Activated CD8-positive, alpha-beta T cell treated with anti-CD3 and anti-CD28 coated beads, Interleukin-2, amount 10 ng/mL, durations not matched to agents 7 days and 5 days (primary cell): ENCODE measurements at places on chromosomes 6 and 20. TPM values are rescaled to one million over a fixed set of nuclear protein-coding genes. Genes with fewer than 3 reads are reported as not detected.

- no peaks in the 10 kb centered on the region for H3K36me3 ChIP-seq
- H3K4me3 ChIP-seq = no peak overlapping the region
- H3K4me1 ChIP-seq = no peaks in the 10 kb centered on the region
- DNase-seq = no peak
- H3K27me3 ChIP-seq = no peaks in the 10 kb centered on the region
Measured at GRCh38 chr6:21270636-21271201, 322.8 kb upstream of the SOX4 start.

GRCh38 chr20:34675993-34676641, 775 bp downstream of the PIGU start:
- no peaks in the 10 kb centered on the region for H3K27me3 ChIP-seq
- H3K4me1 ChIP-seq = peaks cover 25% of the 10 kb centered on the region
- peaks cover 2% of the 10 kb centered on the region for H3K36me3 ChIP-seq
- no peak for DNase-seq

DNA sequence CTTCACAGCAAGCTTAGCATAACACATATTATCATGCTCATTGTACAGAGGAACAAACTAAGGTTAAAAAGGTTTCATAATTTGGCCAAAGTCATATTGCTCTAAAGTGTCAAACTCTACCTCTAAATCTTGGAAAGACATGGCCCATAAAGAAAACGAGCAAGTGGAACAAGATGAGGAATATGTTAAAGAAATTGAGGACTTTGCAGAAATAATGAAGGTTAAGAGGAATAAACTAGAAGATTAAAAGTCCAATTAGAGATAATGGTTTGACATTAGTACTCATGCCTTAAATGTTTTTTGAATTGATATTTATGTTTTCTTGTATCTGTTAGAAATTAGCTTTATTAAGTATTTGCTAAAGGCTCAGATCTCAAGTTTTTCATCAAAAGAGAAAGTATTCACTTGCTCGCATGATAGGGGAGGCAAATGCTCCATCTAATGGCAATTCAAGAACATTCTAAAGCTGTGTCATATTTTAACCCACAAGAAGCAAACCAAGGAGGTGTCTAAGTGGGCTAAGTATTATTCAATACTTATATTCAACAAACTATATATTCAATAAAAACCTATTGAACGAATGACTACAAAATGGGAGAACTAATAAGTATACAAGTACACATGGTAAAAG, 192.9 kb upstream of the SPTLC3 start:
- H3K27ac ChIP-seq = no peak overlapping the region
- no peak overlapping the region for H3K4me3 ChIP-seq
- H3K27me3 ChIP-seq = no peaks in the 10 kb centered on the region
- no peaks in the 10 kb centered on the region for H3K4me1 ChIP-seq
- no peaks in the 10 kb centered on the region for H3K36me3 ChIP-seq

DNA sequence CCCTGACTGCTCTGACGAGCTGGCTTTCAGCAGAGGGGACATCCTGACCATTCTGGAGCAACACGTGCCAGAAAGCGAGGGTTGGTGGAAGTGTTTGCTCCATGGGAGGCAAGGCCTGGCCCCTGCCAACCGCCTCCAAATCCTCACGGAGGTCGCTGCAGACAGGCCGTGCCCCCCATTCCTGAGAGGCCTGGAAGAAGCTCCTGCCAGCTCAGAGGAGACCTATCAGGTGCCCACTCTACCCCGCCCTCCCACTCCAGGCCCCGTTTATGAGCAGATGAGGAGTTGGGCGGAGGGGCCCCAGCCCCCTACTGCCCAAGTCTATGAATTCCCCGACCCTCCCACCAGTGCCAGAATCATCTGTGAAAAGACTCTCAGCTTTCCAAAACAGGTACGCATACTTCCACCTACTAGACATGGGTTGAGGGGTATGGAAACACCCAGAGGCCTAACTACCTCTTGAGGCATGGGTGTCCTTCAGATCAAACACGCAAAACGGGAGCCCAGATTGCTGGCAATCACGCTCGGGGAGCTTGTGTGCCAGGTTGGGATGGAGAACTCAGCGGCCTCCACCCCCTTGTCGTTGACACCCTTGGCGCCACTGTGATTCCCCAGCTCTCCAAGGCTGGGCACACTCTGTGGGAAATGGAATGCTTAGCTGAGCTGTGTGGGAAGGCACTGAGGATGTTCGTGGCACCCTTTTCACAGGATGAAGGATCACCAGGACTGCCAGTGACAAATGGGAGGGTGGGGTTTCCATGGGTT, 25.3 kb downstream of the CASS4 start:
- no peaks in the 10 kb centered on the region for H3K27me3 ChIP-seq
- no peak for DNase-seq
- H3K27ac ChIP-seq = no peak overlapping the region
- H3K36me3 ChIP-seq = peaks cover 59% of the 10 kb centered on the region
- H3K4me1 ChIP-seq = peaks cover 58% of the 10 kb centered on the region

- peaks cover 4% of the 10 kb centered on the region for H3K36me3 ChIP-seq
- H3K4me3 ChIP-seq = no peak overlapping the region
- peaks cover 24% of the 10 kb centered on the region for H3K4me1 ChIP-seq
- DNase-seq = peak; percentile 36
- no peak overlapping the region for H3K27ac ChIP-seq
- peaks cover 21% of the 10 kb centered on the region for H3K27me3 ChIP-seq
Measured at GRCh38 chr20:1423625-1424106, 30.8 kb upstream of the FKBP1A start.

DNA sequence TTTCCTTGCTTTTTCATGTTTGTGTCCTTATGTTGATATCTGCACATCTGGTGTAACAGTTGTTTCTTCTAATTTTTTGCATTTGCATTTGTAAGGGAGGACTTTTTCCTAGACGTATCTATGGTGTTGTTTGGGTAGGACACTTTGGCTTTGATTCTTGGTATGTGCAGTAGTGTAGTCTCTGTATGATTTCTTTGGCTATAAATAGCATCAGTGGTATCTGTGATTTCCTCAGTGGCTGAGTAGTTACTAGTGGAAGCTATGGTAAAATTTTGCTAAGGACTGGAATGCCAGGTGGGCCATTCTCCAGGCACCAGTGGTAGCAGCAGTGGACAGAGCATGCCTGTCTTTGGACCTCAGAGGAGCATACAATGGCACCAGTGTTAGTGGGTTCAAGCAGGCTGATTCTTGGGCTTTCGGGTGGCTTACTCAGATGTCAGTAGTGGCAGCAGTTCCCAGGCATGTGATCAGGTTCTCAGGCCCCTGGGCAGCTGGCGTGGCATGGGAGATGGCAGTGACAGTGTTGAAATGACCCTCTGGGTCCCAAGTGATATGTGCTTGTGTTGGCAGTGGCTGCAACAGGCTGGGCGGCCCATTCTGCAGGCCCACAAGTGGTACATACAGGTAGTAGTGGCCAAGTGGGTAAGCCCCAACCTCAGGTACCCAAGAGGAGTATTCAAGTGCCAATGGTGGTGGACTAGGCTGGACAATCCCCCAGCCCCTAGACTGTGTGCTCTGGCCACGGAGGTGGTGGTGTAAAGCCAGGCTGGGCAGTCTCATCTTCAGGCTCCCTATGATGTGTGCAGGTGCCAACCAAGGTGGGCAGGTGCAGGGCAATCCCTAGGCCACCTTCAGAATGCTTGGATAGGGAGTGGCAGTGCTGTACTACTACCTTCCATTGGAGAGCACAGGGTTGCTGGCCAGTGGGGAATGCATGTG, 54.5 kb downstream of the PLCG1 start:
- no peak overlapping the region for H3K4me3 ChIP-seq
- no peaks in the 10 kb centered on the region for H3K27me3 ChIP-seq
- H3K4me1 ChIP-seq = peaks cover 13% of the 10 kb centered on the region
- DNase-seq = no peak
- peaks cover 33% of the 10 kb centered on the region for H3K36me3 ChIP-seq
- H3K27ac ChIP-seq = no peak overlapping the region

DNA sequence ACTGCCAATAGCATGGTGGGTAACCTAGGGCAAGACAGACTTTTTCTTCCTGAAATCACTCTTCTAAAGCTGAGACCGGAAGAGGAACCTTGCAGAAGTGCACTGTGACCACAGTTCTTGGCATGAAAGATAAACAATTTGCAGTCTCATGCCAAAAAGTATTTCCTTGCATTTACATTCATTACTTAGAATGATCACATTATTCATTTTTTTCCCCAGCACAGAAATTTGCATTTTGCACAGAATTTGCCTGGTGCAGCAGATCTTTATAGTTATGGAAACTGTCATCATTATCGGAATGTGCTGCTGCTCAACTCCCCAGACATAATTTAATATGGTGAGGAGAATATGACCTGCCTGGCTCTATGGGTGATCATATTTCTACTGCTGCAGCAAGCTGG, 42.2 kb upstream of the EDN3 start:
- peaks cover 65% of the 10 kb centered on the region for H3K4me1 ChIP-seq
- H3K27ac ChIP-seq = peak overlapping the region; percentile 78

GRCh38 chr6:55304747-55305146, 22.5 kb upstream of the GFRAL start:
- H3K4me1 ChIP-seq = no peaks in the 10 kb centered on the region
- no peaks in the 10 kb centered on the region for H3K36me3 ChIP-seq
- DNase-seq = no peak
- no peak overlapping the region for H3K4me3 ChIP-seq

Gene SCUBE3
- total RNA-seq = 0.03 TPM

Gene LAMA4
- not detected for total RNA-seq

DNA sequence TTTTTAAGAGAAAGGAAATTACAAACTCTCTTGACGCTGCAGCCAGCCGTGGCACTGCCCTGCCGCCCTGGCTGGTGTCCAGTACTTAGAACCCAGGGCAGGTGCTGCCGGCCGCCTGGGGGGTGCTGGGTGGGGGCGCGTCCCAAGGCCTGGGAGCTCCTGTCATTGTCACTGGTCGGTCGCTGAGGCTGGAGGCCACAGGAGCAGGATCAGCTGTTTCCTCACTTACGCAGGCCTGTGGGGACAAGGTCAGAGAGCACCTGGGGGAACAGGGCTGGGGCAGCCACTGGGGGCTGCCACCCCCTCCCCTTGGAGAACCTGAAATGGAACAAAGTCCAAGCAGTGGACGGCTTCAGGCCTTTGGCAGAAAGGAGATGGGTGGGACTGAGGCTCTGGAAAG, 5.6 kb downstream of the BIRC7 start:
- no peak overlapping the region for H3K27ac ChIP-seq
- no peaks in the 10 kb centered on the region for H3K4me1 ChIP-seq
- no peaks in the 10 kb centered on the region for H3K27me3 ChIP-seq
- H3K4me3 ChIP-seq = no peak overlapping the region
- no peaks in the 10 kb centered on the region for H3K36me3 ChIP-seq
- DNase-seq = no peak

Gene TRIM40
- not detected for total RNA-seq

DNA sequence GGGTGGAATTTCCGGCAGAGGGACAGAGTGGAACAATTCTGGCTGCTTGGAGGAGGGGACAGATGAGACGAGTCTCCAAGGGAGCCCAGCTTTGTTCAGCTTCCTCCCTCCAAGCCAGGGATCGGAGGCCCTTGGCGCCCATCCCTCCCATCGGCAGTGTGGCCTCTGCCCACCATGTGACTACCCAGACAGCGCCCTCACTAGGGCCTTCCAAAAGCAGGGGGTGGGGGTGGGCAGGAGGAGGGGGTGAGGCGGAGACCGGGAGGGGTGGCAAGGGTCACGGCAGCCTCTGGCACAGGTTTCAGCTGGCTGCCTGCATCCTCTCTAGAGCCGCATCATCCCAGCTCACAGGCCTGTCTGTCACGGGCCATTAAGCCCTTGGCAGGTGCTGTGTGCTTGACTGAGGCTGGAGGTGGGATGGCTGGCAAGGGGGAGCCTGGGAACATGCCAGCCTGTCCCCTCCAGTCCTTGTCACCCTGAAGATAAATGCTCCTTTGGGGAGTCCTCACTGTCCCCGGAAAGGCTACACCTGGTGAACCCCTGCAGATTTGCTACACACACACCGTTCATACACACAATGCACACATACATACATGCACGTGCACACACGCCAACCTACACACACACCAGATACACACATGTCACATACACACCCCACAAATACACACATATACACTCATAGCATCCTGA, 6.2 kb upstream of the FGD2 start:
- H3K36me3 ChIP-seq = no peaks in the 10 kb centered on the region
- DNase-seq = no peak
- peaks cover 14% of the 10 kb centered on the region for H3K27me3 ChIP-seq
- H3K4me3 ChIP-seq = no peak overlapping the region

DNA sequence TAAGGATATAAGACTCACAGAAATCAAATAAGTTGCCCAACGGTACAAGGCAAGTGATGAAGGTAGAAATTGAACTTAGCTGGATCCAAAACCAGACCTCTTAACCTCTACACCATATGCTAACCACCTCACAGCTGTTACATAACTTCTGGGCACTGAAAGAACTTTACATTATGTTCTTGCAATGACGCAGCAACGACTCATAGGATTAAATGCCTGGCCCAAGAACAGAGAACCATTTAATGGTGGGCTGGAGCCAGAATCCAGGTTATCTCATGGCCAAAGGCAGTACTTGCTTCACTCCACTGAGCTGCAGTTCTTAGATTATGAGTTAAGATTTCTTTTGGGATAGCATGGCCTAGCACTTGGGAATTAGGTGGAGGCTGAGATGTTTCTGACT, 4.4 kb downstream of the TRMT6 start:
- H3K27ac ChIP-seq = no peak overlapping the region
- no peak for DNase-seq
- peaks cover 42% of the 10 kb centered on the region for H3K4me1 ChIP-seq
- peaks cover 2% of the 10 kb centered on the region for H3K27me3 ChIP-seq
- H3K4me3 ChIP-seq = no peak overlapping the region

DNA sequence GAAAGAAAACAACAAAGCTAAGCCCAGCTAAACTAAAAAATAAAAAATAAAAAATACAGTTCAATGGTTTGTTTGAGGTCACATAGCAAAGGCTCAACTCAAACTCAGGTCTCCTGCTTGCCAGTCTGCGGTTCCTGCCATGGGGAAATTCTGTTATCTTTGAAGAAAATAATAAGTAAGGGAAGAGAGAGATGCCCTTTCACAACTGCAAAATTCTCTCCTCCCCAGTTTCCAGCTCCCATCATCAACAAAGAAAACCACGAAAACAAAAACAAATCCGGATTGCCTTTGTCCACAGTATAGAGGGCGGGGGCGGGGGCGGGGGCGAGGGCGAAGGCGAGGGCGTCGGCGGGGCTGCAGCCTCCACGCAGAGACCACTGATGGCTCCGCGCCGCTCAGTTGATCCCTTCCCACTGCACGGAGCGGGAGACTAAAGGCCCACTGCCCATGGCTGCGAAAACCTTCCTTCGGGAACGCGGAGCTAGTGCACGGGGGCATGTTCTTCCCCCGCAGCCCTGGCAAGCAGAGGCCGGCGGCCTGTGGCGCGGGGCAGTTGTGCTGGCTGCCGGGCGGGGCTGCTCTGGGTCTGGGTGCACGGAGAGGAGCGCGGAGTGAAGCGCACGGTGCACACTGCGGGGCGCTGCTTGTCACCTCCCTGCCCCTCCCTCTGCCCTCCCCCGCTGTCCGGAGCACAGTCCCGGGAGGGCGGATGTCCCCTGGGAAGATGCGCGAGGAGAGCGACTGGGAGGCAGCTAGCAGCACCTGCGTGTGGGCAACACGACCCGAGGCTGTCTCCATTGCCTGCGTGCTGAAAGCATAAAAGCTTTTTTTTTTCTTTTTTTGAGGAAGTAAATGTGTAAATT, 54.1 kb upstream of the TPD52L1 start:
- peaks cover 31% of the 10 kb centered on the region for H3K27me3 ChIP-seq
- no peaks in the 10 kb centered on the region for H3K4me1 ChIP-seq
- H3K4me3 ChIP-seq = peak overlapping the region; percentile 39
- no peak overlapping the region for H3K27ac ChIP-seq

Gene ECT2L
- total RNA-seq = not detected
